Peyer's patch (tissue), 4 donors: ENCODE measurements at places on chromosomes 13 and 19.

GRCh38 chr13:98461486-98462240 is 115.2 kb downstream of the STK24 start:
- DNase-seq: no peak

DNA sequence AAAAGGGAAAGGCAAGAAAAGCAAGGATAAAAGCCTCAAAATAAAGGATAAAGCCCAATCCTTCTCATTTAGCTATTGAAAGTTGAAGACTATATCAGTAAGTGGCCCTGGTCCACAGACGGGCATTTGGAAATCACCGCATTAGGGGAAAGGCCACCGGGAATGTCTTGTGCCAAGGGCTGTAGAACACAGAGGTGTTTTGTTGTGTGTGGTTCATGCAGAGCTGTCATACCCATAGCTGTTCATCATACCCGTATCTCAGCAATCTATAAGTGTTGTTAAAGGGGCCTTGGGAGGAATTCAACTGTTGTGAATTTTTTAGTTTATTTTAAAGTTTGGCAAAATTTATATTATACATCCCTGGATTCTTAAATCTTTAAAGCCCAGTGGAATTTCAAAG is 33.0 kb downstream of the DLEU7 start:
- no peak for DNase-seq

DNA sequence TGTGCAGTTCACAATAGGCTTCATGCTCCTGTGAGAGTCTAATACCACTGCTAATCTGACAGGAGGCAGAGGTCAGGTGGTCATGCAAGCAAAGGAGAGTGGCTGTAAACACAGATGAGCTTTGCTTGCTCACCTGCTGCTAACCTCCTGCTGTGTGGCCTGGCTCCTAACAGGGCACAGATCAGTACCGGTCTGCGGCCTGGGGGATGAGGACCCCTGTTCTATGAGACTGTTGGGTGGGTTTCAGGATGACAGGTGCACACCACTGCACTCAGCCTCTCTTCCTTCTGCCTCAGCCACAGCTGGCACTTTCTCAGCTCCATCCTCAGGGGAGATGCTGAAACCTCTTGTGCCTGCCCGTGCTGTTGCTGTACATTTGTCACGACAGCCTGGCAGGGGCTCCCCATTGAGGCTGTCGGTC is 9.7 kb downstream of the CLEC4G start:
- DNase-seq: no peak

GRCh38 chr13:98083507-98083906 is 59.4 kb upstream of the FARP1 start:
- no peak for DNase-seq

- no peak for DNase-seq
Observed at GRCh38 chr13:68708336-68708908, 1399.2 kb upstream of the ATXN8OS start.

DNA sequence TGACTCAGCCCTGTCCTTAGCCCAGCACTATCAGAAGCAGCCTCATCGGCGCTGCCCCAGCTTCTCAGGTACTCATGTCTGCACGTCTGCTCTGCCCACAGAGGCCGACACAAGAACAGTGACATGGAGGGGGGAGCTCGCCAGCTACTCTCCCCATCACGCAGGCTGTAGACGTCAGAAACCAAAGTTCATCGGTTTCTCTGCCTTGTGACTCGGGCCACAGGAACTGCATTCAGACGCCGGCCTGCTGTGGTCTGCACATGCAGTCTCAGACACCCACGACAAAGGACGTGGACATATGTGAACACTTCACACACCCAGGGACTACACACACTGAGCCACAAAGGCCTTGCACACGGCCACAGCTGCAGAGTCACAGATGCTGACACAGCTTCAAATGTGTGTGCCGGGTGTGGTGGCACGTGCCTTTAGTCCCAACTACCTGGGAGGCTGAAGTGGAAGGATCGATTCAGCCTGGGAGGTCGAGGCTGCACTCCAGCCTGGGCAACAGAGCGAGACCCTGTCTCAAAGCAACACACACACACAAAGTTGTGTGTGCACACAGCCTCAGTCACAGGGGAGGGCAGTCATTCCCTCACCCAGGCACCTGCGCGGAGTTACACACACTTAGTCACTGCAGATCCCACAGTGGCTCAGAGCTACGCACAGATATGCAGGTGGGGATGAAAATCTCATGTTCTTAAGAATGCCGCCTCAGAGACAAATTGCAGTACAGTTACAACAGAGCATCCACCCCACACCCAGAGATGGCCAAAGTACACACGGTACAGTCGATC is 4.9 kb upstream of the ZFP36 start:
- peak; percentile 97 for DNase-seq

- DNase-seq: no peak
Observed at GRCh38 chr19:23381114-23381513, 14.2 kb downstream of the ZNF91 start.

GRCh38 chr13:36217456-36217855 is 3.1 kb upstream of the SOHLH2 start:
- no peak for DNase-seq

DNA sequence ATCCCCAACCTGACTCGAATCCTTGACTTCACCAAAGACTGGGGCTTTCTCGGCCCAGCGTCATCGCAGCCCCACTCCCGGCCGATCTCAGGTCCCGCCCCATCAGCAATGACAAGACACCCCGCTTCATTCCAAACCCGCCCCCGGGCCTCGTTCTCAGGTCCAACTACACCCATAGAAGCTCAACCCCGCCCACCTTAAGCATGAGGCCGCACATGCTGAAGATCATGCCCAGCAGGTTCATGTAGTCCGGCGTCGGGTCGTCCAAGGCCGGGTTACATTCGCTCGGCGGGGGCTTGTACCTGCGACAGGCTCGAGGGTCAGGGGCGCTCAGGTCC is 2.3 kb downstream of the WDR83 start:
- DNase-seq: peak; percentile 73
